ENCODE measurements at places on chromosomes 7 and 10.

DNA sequence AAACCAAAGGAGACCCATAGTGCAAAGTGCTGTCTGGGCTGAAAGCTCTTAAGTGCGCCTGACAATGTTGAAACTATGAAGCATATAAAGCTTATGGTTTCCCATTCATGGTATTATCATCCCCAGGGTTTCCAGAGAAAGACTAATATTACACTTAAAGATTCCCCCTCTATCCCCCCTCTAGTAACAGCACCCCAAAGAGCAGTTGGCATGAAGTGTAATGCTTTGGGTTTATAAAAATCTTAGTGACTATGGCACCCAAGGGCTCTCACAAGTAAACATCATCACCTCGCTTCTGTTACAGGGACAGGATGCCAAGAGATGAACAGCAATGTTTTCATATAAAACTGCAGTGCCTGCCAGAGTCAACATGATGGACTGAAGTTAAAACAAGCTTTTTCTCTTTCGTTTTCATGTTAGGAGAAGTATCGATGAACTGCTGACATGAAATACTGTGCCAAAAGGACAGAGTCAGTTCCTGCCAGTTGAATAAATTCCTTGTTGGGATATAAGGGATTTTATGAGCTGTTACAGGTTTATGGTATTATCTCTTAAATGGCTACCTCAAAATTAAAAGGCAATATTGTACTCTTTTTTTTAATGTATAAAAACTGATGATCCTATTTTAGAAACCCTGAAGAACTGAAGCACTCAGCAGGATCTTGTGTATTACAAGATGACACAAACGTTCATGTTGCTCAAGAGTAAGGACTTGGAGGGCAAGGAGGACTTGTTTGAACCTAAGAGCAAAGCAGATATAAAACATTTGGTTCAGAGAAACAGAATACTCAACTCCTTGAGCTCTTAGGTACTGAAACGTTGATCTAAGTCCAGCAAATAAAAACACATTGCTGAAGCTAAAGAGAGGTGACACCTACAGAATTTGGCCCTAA is 203.7 kb upstream of the IMMP2L start:
- DNase-seq = no peak

GRCh38 chr7:7718492-7718891 is at the start of gene RPA3:
Gene RPA3 (minus strand): TSS chr7:7718607. CDS start chr7:7640418, 78,189 bp downstream.
- DNase-seq = no peak

DNA sequence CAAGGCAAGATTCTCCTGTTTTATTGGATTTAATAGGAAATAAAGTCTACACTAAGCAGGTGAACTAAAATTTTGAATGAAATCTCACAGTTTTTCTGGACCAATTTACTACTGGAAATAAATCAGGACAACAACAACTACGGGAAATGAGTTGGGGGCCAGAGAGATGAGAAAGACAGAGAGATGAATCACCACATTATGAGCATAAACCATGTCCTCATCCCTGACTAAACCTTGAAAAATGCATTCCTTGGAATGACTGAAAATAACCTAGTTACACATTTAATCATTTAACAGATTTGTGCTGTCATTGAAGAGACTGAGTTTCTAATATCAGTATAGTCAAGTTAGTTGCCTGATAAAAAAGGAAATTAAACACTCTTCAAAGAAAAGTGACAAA is 608.4 kb upstream of the KCND2 start:
- no peak for DNase-seq

GRCh38 chr10:716821-717220 is 27.4 kb upstream of the DIP2C start:
- no peak for DNase-seq

GRCh38 chr7:454356-455109 is 65.1 kb downstream of the PDGFA start:
- DNase-seq = no peak

GRCh38 chr7:89813081-89813480 is 341.2 kb upstream of the STEAP1 start:
- no peak for DNase-seq

- DNase-seq = no peak
These were observed 19.8 kb upstream of the TSPAN12 start for GRCh38 chr7:120877701-120878100.

GRCh38 chr10:127973791-127974311 is 66.9 kb downstream of the PTPRE start:
- DNase-seq = no peak

DNA sequence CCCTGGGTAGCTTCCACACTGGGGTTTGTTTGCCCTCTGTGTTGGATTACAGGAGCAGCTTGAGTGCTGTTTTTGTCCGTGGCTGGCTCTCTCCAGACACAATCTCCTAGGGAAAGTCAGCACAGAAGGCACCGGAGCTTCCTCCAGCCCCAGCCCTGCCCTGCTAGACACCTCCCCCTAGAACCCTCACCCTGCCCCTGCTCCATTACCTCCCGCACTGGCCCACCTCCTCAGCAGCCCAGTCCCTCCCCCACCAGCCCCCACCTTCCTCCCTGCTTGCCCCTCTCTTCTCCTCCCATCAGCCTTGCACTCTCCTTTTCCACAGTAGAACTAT is 130.5 kb downstream of the ADCY1 start:
- no peak for DNase-seq

DNA sequence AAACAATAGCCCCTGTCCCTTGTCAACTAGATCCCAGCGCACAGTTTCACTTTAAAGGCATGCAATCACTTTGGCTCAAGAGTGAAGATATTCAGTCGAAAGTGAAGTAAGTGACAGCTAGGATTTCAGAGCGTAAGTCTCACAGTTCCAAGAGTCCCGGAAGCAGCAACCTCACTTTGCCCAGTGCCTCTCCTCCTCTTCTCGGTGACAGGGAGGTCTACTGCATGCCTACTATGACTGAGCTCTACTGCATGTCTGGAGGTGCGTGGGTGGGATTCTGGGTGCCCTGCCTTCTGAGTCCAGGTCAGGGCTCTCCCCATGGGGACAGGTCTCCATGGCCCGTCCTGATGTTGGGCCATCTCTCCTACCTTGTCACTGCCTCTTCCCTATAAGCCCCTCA is 17.0 kb downstream of the PRKCQ start:
- peak; percentile 37 for DNase-seq

DNA sequence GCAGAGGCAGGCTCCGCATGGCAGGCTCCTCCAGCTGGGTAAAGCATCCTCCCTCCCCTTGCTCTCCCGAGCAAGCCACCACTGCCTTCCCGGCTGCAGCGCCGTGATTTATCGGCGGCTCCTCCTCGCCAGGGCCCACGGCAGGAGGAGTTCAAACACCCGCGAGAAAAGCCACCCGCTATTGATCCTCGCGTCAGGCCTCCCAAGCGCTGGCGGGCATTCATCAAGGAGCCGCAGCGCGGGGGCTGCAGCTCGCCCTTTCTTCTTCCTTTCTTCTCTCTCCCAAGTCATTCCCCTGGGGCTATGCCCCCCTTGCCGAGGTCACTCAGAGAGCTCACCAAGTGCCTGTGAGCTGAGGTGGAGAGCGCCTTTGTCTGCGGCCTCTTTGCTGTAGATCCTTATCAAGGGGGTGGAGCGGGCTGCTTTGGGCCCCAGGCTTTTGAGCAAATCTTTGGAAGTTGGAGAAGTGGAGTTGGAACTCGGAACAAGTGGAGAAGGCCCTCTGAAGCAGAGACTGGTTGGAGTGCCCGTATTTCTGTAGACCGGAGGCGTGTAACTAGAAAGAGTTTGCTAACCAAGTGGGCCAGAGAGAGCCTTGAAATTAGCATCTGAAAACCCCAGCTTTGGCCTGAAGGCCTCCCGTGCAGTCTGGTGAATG is 107.2 kb upstream of the PPIF start:
- no peak for DNase-seq

- no peak for DNase-seq
These were observed 23.4 kb downstream of the CYTH3 start for GRCh38 chr7:6249043-6249442.

DNA sequence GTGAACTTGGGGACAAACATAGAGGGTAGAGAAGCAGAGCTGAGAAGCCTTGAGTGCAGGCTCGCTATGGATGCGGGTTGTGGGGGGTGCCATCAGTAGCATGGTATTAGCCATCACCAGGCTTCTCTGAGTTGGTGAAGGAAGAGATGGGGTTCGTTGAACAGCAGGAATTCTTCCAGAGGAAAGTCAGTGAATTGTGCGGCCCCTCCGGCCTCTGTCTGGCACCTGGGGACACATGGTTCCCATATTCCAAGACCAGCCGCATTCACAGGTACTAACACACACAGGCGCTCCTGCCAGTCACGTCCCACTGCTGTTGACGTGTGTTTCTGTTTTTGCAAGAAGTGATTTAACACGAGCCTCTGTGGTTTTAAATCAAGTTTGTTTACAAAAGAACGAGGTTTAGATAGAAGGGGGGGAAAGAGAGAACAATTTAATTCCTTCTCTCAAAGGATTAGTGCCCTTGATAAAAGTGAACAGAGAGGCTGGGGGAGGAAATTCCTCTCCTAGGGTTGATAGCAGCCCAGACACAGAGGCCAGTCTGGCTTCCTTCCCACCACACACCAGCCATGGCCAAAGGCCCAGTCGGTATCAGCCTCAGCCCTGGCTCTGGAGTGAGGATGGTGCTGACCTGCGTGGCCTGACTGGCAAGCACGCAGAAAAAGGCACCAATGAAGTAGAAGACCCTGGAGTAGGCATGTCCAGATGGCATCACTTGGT is 252.6 kb upstream of the IGFBP3 start:
- no peak for DNase-seq

DNA sequence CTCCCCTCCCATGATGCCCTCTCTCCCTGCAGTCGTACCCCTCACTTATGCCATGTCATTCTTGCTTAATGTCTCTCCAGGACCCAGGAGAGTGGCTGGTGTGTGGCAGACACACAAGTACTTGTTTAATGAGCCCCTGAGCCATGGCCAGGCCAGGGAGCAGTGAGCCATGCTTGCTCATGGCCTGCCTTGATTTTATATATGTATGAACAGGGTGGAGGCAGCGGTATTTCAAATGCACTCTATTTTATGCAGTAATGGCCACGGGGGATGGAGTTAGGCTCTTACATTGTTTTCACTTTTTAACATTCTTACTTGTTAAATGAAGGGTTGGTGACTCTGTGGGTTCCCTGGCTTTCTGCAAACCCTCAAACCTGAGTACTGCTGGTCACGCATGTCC is 144.8 kb downstream of the FANK1 start:
- DNase-seq = no peak

DNA sequence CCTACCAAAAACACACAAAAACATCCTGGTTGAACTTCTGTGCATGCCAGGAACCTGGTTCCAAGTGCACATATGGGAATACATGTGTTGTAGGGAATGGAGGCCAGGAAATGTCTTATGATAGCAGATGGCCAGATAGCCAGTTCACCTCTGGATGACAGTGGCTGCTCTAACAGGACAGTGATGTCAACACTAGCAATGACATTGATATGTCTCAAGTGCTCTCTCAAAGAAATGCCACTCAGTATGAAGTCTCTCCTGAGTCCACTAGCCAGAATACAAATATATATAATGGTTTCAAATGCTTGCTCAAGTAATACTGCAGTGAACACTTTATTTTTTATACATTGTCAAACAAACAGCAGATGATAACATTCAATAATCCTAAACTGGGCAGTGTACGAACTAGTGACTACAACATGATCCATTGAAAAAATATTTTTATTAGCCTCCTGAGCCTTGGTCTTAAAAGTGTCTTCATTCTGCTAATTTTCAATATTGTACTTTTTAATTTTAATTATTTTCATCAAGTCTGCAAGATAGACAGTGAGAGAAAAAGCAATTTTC is 26.0 kb upstream of the PCDH15 start:
- DNase-seq = no peak

- DNase-seq = no peak
These were observed 638.5 kb upstream of the DPP6 start for GRCh38 chr7:153413540-153414287.

DNA sequence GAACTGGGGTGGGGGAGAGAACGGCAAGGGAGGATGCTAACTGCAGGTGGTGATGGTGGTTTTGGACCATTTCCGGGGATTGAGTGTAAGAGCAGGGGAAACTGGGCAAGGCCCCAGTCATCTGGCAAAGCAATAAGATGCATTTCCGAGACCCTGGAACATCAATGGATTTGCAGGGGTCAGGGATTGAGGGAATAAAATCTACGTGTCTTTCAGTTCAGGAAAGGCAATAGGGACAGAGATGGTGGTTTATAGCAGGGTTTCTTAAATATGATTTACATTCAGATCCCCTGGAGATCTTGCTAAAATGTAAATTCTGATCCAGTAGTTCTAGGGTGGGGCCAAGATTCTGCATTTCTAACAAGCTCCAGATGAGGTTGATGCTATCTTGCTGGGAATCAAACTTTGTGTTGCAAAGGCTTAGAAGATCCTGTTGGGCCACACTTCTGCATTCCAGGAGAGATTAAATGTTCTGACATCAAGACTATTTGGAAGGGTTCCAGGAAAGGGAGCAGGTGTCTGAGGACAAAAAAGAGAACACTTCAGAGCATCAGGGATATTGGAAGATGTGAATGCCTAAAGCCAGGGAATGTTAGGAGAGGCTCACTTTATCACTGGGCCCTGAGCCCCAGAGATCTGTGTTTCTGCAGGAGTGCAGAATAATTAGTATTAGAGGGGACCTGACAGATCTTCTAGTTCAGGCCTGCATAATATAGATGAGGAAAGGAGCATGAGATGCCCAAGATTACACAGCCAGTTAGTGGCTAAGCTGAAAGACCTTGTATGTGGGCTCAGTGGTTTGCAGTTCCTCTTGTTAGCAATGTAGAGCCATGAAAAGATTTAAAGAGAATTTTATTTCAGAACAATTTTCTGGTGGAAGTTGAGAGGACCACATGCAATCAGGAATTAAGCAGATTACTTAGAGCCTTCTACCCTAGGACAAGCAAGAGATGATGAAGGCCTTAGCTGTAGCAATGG is 32.4 kb downstream of the BLNK start:
- no peak for DNase-seq

GRCh38 chr10:17883621-17884020 is 68.1 kb upstream of the SLC39A12 start:
- no peak for DNase-seq

- no peak for DNase-seq
These were observed 41.5 kb downstream of the KLRG2 start for GRCh38 chr7:139441961-139442360.

DNA sequence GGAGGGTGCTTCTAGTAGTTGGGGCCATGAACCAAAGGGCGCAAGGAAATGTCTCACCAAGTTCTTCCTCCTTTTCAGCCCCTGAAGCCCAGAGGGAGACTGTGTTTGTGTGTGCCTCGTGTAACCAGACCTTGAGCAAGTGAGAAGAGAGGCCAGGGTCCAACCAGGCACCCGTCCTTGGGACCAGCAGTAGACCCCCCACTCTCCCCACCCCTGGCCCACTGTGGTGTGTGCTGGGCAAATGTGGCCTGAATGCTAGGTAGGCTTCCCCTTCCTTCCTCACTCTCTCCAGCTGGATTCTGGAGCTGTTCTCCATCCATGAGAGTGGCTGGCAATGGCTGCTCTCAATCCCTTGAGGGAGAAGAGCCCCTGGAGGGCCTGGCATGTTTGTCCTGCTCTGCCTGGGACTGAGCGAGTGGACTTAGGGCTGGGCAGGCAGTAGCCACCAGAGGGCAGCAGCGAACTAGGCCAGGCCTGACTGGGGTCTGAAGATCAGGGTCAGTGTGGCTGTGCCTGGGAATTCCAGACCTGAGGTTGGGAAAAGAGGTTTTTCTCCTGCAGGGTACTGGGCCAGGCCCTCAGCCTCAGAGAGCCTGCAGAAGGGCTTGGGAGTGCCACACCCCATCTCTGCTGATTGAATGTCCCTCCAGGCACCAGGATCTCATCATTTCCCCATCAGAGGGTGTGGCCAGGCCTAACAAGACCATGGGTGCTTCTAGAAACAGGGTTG is 12.5 kb downstream of the SFRP5 start:
- no peak for DNase-seq
